ENCODE measurements at places on chromosomes 11 and 22.

DNA sequence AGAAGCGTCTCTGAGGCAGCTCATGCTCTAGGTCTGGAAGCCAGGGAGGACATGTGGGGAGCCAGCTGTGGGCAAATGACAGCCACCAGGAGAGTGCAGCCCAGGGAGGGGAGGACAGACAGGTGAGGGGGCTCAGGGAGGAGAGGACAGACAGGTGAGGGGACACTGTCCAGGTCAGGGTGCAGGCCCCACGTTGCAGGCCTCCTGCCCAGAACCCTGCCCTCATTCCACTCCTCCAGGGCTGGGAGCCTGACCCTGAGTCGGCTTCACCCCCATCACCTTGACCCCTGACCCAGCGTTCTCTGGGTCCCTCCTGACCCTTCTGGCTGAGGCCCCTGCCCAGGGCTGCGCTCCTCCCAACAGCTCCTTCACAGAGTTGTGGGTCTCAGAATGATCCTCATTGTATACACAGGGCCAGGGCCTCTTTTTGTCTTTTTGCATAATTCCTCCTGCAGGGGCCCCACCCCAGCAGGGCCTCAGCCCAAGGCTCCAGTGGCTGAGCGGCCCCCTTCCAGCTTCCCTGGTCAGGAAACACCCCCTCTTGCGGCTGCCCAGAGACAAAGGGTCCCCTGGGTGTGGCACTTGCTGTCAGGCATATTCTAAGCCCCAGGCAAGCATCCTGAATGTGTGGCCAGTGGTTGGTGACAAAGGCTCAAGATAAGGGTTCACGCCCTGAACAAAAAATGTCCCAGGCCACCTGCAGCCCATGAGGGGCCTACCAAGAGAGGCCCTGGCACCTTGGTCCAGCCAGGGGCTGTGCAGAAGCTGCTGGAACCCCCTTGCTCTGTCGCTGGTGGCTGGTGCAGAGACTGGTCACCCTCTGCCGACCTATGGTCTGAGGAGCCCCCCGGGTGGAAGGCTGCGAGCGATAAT, 853.0 kb downstream of the BRD1 start:
- no peak for DNase-seq

- DNase-seq, result no peak
Observed at GRCh38 chr11:94549146-94549545, 5.4 kb downstream of the FUT4 start.

GRCh38 chr22:27507935-27508526, 293.5 kb downstream of the MN1 start:
- DNase-seq, result no peak

- DNase-seq, result no peak
Observed at GRCh38 chr11:116457336-116458007, 315.3 kb downstream of the BUD13 start.

- no peak for DNase-seq
Observed at GRCh38 chr11:38416141-38416540, 1818.1 kb upstream of the RAG2 start.

- peak; percentile 25 for DNase-seq
Observed at GRCh38 chr11:72228229-72228843, 3.8 kb downstream of the INPPL1 start.

- no peak for DNase-seq
Observed at GRCh38 chr11:78575478-78575877, 814 bp upstream of the NARS2 start.

- DNase-seq, result peak; percentile 65
Observed at GRCh38 chr22:46731246-46732040, 6.6 kb downstream of the CERK start.

DNA sequence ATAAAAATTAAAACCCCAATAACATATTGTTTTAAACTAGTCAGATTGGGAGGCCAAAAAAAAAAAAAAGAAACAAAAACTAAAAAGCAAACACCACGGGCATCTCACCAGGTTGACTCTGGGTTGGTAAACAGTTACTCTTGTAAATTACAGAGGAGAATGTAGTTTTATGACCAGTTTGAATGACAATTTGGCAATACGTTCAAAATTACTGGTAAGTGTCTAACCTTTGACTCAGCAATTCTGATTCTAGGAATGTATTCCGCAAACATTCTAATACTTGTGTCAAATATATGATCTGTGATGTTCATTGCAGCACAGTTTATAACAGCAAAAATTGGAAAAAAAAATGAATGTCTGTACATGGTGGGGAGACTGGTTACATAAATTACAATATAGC, 1376.0 kb downstream of the TBC1D22A start:
- DNase-seq, result no peak

DNA sequence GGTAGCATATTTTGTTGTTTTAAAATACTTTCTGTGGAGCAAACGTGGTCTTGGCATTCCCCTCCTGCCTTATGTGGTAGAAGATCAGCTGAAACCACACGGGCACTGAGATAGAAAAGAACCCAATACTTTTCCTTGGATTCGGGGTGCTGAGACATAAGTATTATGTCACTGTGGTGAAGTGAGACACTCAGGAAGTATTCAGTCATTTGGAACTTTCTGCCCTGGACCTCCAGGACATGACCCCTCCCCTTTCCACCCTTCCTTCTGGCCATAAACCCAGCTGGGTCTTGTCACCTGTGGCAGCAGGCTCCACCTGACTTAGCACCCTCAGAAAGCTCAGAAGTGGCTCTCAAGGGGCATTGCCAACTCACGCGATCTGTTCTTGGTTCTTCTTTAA, 123.4 kb downstream of the SWAP70 start:
- no peak for DNase-seq

GRCh38 chr11:94504689-94505293, 7.5 kb upstream of the C11orf97 start:
- peak; percentile 10 for DNase-seq

DNA sequence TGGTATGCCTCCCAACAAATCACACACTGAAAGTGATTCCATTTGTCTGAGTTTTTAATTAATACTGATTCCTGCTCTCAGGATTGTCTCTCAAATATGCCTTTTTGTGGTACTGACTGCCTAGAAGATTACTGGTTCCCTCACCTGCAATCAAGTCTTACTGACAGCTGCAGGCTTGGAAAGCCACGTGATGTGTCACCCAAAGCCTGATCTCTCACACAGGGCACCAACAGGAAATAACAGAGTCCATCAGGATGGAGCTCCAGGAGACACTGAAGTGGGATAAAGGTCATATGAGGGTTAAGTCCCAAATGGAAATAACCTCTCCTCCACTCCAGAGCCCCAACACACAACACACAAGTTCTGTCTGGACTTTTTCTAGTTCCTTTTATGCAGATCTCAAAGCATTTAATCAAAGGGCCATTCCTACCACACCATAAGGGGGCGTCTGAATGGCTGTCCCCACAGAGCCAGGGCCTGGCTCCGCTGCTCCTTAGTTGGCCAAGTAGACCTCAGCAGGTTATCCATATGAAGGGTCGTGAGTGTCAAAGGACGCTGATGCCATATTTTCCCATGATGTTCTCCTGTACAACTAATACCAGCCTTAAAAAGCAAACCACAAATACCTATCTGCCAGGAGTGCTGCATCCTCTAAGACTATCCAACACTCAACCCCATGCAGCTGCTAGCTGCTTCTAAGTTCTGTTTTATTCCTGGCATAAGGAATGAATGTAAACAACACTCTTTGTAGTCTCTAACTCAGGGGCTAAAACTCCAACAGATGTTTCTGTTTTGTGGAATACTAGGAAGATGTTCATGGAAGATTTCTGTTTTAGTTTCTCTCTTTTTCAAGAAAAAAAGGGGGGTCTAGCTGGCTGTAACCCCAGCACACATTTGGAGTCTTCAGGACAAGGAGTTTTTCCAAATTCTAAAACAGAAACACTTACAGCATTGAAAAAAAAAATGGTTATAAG, 13.0 kb downstream of the SCUBE2 start:
- DNase-seq, result no peak

- no peak for DNase-seq
Observed at GRCh38 chr11:79762279-79762921, 321.6 kb upstream of the TENM4 start.

DNA sequence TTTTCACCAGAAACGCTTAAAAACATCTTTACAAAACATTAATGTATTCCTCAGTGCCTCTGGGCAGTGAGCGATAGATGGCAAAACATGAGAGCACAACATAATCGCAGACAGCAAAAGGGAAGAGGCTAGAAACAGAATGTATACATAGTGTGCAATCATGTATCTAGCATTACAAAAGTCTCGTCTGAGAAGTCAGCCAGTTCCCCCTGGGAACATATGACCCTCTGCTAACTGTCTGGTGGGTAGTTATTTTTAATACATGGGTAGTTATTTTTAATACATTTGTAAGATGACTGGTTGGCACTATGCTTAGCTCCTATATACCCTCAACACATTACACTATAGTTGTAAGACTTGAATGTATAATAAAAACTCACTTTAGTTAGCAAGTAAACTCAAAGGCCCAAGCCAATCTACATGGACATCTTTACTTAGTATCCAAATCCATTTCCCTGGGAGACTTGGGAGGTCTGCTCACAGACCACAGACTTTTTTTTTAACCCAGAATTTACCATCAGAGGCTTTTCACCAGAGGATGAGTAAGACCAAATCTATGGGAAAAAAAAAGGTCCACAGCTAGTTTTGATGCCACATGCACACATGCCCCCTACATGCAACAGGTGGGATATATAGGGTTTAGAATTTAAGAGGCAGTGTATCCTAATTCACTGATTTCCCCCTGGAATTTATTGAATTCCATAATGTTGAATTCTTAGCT, 71.7 kb downstream of the AMBRA1 start:
- no peak for DNase-seq

GRCh38 chr11:9876331-9876730, 212.5 kb downstream of the SWAP70 start:
- DNase-seq, result no peak

- no peak for DNase-seq
Observed at GRCh38 chr11:67644472-67645418, 5.2 kb upstream of the TBX10 start.

DNA sequence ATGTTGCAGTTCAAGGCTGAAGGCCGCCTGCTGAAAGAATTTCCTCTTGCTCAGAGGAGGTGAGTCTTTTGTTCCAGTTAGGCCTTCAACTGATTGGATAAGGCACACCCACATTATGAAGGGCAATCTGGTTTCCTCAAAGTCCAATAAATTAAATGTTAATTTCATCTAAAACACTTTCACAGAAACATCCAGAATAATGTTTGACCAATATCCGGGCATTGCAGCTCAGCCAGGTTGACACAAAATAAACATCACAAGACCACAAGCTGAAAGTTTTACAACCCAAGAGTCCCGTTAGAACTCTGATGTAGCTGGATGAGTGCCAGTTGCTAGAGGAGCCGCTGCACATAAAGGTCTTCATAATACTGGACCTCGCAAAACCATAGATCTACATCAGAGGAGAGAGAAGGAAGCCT, 64.9 kb upstream of the EED start:
- DNase-seq, result no peak

GRCh38 chr22:30433773-30434172, 8.2 kb downstream of the MTFP1 start:
- DNase-seq, result no peak

GRCh38 chr22:26673486-26673885, 16.1 kb downstream of the MIAT start:
- DNase-seq, result no peak

DNA sequence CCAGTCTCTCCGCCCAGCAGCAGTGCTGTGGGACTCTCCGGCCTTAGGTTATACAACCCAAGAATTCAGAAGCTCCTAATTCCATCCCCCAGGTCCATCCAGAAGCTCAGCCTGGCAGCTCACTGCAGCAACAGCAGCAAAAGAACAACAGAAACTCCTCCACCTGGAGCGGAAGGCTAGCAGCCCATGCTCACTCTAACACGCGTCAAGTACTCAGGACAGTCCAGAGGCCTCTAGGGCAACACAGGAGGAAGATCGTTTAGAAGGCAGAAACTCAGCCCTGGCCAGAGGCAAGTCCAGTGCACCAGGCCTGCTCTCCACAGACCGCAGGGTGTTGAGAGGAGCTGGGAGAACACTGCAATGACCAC, 17.1 kb downstream of the PLA2G6 start:
- DNase-seq, result no peak

DNA sequence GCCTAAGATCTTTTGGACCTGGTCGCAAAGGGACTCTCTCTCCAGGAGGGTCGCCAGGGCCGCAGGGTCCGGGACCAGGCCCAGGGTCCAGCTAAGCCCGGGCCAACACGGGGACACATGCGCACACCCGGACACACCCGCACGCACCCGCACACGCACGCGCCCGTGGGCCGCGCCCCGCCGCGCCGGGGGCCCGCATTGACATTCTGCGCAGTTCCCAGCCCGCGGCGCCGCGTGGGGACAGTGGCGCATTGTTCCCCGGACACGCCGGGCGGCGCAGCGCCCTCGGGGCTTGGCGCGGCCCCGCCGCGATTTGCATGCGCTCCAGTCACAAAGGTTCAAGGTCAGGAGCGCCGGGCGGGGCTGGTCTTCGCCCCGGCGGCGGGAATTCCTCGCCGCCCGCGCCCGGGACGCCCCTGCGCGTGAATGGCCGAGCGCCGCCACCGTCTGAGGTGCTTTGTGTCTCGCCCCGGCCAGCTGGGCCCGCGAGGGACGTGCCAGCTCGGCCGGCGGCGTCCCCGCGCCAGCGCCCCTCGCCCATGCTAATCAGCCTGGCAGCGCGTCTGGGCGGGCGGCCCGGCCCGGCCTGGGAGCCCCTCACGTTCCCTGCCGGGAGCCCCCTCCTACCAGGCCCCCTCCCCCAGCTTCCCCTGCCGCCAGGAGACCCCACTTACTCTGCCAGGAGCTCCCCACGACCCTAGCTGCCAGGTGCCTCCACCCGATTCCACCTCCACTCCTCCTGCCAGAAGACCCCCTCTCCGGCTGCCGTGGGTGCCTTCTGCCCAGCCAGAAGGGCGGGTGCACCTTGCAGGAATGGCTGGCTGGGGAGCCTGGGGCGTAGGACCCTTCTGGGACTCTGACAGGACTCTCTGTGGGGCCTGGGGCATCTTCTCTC, 50.5 kb upstream of the WNT7B start:
- peak; percentile 68 for DNase-seq

DNA sequence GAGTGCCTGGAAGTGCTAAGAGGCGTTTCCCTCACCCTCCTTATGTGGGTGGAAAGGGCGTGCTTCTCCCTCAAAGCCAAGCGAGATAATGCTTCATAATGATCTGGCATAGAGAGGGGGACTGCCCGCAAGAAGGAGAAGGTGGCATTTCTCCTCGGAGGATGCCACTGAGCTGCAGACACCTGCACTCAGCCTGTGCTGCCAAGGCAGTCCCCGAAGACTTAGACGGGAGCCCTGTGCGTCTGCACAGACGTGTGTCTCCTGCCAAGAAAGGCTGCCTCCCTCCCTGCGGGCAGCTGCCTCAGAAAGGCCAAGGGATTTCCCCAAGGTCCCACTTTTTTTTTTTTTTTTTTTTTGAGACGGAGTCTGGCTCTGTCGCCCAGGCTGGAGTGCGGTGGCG, 48.1 kb upstream of the SPATA19 start:
- DNase-seq, result no peak

- DNase-seq, result no peak
Observed at GRCh38 chr22:45225732-45226502, 14.8 kb downstream of the KIAA0930 start.

DNA sequence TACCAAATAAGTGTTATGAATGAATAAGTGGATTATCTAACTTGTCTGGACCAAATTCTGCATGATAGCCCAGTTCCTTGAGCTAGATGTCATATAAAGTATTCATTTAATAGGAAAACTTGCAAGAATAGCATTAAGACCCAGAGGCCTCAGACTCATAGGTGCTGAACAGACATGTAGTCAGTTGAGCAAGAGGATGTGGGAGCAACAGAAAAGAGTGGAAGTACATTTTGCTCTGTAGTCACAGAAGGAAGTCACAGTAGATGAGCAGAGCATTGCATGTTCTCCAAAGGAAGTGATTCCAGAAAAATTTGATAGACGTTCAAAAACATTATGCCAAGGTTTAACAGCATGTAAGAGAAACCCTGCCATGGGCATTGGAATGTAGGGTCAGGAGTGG, 9.5 kb downstream of the HOATZ start:
- DNase-seq, result no peak

- DNase-seq, result no peak
Observed at GRCh38 chr22:30422481-30423300, 2.9 kb upstream of the MTFP1 start.

Measured in nephron progenitor cell (in vitro differentiated cells).